ENCODE measurements at places on chromosomes 3 and 15.

DNA sequence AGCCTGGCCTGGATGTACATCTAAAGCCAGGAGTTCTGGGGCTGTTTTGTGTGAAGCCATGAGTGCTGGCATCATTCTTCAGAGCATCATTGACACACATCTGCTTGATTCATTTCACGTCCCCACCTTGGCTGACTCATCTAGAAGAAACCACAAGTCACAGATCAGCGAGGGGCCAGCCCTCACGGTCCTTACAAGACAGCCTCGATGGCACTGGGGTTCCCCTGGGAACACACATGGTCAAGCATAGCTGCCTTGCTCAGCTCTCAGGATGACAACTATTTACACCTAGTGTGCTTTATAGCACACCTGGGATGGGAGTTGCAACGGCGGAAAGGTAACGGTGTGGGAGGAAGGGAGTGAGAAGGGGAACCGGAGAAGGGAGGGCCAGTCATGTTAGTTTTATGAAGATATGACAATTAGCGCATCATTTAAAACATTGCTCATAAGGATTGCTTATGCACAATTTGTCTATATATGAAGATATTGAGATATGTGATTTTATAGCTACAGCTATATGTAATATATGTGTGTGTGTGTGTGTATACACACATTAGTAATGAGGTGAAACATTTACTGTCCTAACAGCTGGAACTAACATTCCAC, 227.1 kb downstream of the RPLP1 start:
- no peak for DNase-seq

DNA sequence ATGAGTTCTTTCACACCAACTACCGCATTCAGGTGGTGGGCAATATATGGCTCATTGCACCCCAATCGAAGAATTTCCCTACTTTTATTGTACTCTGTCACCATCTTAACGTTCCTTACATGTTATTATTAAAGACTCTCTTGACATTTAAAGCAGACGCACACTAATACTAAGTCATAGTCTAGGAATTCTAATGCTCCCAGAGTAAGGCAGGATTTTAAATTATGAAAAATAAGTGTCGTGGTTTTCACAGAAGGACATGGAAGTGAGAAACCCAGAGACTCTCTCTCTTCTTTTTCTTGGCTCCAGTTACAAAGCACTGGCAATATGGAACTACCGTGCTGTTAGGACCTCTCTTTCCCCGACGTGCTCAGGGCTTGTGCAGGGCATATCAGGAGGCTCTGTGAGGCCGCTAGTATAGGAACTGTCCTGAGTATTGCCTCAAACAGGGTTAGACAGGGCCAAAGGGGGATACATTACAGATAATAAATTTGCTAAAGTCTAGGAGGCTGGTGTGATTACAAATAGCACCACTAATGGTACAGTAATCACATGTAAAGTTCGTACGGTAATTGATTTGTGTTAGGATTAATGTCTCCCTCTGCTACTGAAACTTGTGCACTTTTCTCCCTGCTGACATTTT, 590.8 kb downstream of the FOXP1 start:
- DNase-seq: no peak

DNA sequence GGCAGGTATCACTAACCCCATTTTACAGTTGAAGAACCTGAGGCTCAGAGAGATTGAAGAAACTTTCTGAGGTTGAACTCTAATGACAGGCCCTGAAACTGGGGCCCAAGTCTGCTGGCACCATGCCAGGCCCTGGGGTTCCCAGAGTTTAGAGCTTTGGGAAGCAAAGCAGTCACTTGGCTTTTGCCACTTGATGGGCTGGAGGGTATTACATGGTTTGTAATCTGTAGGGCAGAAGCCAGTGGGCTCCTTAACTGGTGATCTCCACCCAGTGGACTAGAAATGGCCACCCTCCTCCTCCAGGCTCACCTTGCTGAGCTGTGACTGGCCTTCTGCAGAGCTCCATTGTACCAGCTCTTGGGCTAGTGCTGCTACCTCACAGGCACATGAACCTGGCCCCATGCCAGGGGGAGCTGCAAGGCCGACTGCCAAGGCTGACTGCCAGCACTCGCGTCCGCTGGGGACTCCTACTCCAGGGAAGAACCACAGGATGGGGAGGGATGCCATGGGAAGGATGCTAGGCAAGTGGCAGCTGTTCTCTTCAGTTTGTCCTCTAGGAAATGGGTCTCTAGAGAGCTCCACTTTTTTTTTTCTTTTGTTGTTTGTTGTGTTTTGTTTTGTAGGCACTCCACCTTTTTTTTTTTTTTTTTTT, 104.8 kb downstream of the ETFA start:
- no peak for DNase-seq

DNA sequence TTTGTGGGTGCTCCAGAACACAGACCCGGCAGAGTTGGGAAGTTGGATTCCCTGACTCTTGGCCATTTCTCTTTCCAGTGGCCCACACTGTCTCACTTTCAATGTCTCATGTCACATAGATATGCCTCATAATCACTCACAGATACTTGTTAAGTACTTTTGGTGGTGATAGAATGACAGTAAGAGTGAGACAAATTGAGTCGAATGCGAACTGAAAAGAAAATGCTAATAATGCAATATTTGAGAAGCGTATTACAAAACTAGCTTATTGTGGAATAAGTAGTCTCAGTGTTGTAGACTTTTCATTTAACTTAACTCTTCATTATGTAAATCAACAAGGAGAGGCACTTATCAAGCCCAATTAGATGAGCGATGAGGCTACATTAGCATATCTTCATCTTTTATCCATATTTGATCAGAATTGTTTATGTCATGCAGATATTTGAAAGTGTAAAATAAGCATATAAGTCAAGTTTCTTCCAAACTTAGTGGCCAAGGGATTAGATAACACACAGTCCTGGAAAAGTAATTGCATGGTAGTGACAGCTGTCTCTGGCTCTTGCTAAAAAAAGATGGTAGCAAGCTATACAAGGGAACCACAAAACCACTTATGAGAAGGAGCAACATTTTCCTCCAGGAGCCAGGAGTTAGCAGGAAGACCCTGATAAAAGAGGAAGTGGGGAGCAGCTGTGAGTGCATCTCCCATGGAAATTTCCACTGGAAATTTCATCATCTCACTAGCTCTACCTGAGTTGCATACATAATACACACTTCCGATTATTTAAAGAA, 243.6 kb downstream of the ARRDC4 start:
- DNase-seq: no peak

DNA sequence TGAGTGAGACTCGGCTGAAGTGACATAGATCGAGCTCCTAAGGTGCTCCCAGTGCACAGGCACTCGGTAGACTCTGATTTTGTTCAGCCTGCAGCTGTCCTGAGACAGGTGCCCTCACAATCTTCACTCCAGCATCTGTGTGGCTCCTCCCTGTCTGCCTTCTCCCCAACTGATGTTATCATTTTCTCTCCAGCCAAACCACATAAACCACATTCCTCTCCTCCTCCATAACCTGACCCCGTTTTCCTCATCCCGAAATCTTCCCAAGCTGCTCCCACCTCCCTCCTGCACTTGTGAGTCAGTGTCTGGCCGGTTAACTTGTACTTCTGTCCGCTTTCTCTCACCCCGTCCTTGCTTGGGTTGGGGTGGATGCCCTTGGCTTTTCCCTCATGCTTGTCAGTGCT, 93.3 kb upstream of the HACD2 start:
- DNase-seq: no peak

GRCh38 chr15:51971032-51971374, 575 bp downstream of the LEO1 start:
- no peak for DNase-seq

DNA sequence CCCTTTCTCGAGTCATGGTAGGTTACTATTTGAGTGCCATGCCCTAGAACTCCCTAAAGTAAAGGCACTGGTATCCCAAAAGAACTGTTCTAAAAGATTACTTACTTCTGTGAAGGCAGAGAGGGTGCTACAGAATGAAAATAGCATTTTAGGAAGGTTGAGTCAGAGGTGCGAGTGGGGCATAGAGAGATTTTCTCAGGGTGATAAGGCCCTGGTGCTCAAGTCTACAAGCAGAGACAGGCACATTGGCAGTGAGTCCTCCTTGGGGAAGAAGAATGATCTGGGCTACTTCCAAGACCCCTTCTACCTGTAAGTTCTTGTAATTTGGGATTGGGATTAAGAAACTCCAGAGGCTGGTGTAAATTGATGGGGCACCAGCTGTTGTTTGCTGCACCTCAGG, 96.7 kb downstream of the AKAP13 start:
- DNase-seq: no peak

GRCh38 chr15:33313491-33313890, 2.7 kb downstream of the RYR3 start:
- DNase-seq: no peak

GRCh38 chr3:121998611-121999473, 23.2 kb downstream of the ILDR1 start:
- DNase-seq: no peak

- no peak for DNase-seq
These were observed 90.2 kb downstream of the CERS3 start for GRCh38 chr15:100438570-100438969.
